ENCODE measurements at places on chromosomes 16 and 17.
A peak's percentile ranks its signal among the peaks of the same experiment; 100 is the strongest.

DNA sequence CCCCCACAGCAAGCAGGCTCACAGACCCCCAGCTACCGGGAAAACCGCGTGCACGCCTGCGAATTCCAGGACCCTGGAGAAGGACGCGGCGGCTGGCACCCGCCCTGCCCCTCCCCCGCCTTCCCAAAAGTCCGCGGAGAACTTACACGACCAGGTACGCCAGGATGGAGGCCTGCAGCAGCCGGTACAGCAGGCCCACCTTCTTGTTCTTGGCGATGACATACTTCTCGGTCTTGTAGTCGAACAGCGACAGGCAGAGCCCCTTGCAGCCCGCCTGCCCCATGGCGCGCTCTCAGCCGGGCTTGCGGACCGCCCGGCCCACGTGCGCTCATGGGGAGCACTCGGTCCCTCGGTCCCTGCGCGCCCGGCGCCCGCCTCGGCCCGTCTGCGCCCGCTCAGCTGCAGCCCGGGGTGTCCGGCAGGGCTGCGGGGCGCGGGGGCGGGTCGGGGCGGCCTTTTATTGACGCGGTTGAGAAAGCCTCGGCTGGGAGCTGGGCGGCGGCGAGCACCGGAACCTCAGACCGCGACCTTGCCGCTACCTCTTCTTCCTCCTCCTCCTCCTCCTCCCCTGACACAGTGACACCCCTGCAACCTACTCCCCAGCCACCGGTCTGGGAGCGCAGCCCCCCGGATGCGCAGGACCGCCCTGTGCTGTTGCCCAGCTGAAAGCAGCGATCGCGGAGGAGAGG lies at the start of gene P2RX5:
TSS of gene P2RX5 (minus strand) at position 433 of the 689 bp plus-strand sequence. CDS start at position 283, 150 bp downstream.
- peak; percentile 70 for DNase-seq

DNA sequence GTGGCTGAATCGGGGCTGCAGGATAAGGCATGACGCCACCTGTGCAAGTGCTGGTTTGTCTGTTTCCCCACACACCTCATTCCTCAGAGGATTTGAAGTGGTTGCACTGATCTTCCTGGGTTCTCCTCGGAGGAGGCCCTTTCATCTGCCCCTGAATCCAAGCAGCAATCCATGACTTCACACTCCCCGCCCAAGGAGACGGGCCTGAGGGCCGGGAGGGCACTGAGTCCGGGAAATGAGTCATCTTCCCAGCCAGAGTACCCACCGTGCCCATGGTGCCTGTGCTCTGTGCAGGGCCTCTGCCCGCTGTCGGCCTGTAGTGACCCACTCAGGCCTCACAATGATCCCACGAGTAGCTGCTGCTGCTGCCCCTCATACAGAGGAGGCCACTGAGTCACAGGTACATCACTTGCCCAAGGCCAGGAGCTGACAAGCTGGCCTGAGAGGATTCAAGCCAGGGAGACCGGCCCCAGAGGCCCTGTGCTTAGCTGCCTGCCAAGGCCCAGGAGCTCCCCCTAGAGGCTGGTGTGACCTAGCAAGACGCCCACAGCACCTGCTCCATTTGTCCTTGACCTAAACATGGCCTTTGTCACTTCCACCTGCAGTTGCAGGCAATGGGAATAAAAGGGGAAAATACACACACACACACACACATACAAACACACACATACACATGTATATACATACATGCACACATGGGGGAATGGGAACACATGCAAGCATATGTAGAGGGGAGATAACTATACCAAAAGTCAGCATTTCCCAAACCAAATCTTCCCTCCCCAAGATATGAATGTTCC lies 240.0 kb downstream of the C16orf95 start:
- peak; percentile 83 for DNase-seq

DNA sequence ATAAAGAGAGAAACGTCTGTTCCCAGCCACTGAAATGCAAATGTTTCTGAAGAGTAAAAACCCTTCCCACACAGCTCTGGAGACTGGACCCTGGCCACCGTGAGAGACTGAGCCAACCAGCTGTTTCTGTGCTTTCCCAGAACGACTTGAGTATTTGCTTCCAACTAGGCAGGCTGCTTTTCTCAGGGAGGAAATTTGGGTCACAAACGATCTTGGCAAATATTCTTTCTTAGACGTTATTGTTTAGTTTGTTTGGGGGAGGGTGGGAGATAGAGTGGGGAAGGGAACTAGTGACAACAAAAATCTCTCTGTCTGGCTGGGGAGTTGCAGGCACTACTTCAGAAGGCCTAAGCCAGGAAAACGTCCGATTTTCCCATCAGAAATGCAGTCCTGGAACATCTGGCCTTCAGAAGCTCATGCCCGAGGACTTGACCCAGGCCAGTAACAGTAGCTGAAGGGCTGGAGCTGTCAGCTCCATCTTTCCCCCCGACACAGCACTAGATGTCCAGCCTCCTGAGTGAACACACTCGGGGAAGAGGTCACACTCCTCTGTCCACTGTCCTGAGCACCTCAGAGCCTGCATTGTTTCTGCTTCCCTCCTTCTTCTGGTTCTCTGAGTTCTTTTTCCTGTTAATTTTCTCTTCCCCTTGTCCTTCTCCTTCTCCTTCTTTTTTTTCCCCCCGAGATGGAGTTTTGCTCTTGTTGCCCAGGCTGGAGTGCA lies 4.0 kb downstream of the CCDC92B start:
- DNase-seq: no peak

DNA sequence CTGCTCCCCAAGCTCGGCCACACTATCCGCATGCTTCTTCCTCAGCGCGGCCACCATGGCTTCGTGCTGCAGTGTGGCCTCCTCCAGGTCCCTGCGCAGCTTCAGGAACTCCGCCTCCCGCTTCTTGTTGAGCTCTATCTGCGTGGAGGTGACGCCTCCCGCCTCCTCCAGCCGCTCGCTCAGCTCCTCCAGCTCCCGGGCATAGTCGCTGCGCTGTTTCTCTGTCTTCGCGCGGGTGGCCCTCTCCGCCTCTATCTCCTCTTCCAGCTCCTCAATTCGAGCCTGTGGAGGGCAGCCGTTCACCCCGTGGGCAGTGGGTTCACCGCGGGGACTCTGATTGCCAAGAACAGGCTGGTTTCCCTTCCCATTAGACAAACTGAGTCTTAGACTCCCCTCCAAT lies 19.0 kb downstream of the MYH3 start:
- DNase-seq: no peak

GRCh38 chr16:1193143-1193824 lies 31.8 kb downstream of the TPSG1 start:
- no peak for DNase-seq

DNA sequence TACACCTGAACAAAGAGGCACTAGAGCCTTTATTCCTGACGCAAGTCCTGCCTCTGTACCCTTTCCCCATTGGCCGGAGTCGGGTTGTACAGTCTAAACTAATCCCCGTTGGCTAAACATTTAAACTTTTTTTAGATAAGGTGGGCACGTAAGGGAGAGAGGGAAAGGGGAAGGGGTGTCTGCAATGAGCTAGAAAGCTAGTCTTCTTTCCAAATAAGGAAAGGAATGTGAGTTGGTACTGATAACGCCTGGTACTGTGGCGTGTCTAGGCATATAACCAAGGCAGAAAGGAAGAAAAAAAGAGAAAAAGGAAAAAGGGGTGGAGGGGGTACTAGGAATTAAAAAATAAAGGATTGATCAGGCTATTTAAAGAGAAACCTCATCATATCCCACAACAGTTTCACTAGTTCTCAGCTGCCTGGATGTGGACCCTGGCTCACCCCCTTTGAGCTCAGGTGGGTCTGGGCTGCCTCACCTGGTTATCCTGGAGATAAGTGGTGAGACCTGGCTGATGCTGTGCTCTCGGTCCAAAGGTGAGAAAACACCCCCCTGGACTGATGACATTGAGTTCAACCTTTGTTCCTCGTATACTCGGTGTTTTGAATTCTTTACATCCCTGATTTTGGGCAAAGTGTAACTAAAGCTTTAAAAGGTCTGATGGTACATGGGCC lies 90.9 kb upstream of the EEF2KMT start:
- no peak for DNase-seq

DNA sequence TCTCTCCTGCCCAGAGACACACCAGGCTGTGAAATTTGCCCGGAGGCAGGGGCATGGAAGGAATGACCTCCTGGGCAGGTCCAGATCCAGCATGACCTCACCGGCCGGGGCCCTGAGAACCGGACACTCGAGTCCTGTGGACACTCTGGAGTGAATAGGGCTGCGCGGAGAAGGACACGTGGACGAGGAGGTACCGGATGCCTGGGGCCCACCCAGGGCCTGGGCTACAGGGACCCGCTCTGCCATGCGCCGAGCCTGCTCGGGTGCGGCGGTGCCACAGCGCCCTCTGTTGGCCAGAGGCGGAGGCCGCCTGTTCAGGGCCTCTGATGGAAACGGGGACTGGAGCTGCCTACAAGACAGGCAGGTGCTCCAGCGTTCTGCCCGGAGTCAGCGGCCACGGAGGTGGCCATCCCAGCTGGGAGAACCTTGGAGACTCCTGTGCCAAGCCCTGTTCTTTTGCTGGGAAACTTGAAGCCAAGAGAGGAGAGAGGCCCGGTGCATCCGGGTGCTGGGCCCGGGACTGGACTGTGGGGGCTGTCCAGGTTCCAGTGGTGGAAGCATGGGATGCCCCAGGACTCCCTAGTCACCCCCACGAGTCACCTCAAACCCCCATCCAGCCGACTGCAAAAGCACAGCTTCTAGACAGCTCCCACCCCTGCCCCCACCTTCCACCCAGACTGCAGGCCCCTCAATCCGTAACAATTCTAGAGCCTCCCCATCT lies 19.3 kb upstream of the NXPH3 start:
- peak; percentile 90 for DNase-seq

DNA sequence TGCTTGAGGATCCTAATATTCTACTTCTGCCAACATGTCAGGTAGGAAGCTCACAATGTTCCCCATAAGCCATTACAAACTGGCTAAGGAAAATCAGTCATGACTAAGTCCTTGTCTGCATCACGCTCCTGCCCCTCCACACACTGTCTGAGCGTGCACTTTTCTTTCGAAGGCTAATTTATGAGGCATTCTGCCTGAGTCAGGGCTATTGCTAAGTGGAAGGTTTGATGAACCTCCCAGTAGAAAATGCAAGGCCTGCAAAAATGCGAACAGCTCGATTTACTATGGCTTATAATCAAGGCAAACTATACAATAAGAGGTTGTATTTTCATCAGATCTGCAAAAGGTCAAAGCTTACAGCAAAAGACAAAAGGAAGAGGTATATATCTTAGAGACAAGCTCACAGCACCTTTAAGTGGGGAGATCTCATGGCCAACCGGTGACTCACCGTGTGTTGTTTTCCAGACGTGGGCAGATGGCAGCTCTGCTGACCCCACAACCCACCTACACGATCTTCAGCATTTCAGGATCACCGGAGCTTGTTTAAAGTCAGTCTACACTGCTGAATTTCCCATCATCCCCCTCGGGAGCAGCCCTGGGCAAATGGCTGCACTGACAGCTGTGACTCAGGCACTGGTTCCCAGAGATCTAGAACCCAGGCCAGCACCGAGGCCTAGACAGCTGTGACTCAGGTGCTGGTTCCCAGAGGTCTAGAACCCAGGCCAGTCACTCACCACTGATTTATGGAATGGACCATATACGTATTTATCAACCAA lies 26.1 kb downstream of the MEAK7 start:
- DNase-seq: no peak

- no peak for DNase-seq
Measured at GRCh38 chr16:68287276-68288251, 23.2 kb downstream of the SLC7A6OS start.

- no peak for DNase-seq
Measured at GRCh38 chr16:56871172-56871593, 6.2 kb downstream of the SLC12A3 start.

GRCh38 chr16:12065866-12066545 lies 89.5 kb downstream of the SNX29 start:
- DNase-seq: no peak

- DNase-seq: no peak
Measured at GRCh38 chr16:12336141-12336540, 359.6 kb downstream of the SNX29 start.

DNA sequence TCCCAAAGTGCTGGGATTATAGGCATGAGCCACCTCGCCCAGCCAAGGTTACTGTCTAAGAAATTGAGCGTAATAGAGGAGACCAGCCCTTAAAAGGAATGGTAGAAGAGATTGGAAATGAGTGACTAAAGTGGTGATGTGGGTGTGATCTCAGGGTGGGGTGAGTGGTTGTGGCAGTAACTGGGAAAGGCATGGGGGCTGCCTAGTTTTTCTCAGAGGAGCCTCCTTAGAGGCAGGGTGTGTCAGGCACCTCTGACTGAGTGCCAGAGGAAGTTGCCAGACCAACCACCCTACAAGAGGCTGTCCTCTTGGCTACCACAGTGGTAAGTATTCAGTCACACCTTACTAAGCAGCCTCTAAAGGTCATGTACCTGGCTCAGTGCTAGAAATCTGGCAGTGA lies 8.9 kb downstream of the DUS2 start:
- DNase-seq: no peak

DNA sequence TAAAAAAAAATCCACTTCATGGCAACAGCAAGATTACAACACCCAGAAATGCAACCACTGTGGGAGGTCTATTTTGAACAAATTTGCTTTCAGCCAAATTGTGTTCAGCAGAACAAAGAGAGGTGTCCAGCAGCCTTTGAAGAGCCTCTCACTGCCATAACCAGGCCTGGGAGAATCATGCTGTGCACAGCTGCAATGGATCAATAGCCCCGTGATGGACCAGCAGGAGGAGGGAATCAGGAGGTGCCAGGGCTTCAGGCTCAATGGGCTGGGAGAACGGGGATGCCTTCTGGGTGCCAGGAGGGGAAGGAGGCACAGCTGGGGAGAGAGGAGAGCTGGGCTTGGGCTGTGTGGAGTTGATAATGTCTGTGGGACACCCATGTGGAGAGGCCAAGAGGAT lies 366.2 kb upstream of the EEF2KMT start:
- no peak for DNase-seq

GRCh38 chr16:85162478-85163277 lies 50.4 kb upstream of the CIBAR2 start:
- DNase-seq: no peak

DNA sequence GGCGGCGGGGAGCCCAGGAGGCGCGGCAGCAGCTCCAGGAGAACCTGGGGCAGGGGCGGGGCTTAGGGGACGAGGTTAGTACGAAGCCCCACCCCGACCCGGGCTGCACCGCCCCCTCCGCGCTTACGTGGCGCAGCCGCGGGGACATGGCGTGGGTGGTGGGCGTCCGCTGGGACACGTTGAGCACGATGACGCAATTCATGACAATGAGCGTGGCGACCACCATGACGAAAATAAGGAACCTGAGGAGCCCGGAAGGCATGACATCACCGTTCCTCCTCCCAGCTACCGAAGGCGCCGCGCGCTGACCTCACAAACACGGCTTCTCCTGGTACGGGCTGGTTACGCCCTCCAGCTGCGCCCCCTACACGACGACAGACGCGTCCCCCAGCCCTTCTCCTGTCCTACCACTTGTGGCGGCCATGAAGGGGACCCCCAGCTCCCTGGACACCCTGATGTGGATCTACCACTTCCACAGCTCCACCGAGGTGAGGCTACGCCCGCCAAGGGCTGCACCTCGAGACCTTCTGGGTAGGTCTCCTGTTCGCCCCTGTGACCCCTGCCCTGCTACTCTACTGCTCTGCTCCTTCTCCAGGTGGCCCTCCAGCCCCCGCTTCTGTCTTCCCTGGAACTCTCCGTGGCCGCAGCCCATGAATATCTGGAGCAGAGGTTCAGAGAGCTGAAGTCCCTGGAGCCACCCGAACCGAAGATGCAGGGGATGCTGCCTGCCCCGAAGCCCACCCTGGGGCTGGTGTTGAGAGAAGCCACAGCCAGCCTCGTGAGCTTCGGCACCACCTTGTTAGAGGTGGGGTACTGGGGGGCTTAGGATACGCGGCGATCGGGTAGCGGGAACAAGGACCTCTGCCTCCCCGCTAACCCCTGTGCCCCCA lies at the start of gene C17orf107:
TSS of gene C17orf107 (plus strand) at position 196 of the 890 bp plus-strand sequence. CDS start at position 423, 227 bp downstream.
- no peak for DNase-seq

GRCh38 chr16:77782694-77783093 lies 5.7 kb upstream of the VAT1L start:
- DNase-seq: no peak

GRCh38 chr16:73027685-73028111 lies 20.2 kb downstream of the ZFHX3 start:
- no peak for DNase-seq
